ENCODE measurements at places on chromosomes 5 and 9. TPM values are rescaled to one million over a fixed set of nuclear protein-coding genes. Genes with fewer than 3 reads are reported as not detected.

FAM169A gene
- polyA plus RNA-seq: 0.01 TPM

DNA sequence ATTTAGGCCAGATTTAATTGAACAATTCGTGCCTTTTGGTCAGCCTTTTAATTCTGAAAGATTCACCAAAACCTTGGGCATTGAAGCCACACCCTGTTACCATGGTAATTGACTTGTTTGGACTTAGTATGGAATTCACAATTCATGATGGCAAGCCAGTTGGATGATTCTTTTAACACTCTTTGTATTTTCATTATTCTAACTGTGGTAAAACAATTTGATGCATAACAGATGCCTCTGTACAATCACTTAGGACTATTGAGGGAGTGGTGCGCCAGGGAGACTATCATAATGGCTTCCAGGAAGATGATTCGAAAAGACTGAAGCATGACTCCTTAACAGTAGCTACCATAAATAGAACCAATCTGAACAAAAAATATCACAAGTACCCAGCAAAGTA is 381.1 kb upstream of the ADAMTS16 start:
- no peak for DNase-seq

DNA sequence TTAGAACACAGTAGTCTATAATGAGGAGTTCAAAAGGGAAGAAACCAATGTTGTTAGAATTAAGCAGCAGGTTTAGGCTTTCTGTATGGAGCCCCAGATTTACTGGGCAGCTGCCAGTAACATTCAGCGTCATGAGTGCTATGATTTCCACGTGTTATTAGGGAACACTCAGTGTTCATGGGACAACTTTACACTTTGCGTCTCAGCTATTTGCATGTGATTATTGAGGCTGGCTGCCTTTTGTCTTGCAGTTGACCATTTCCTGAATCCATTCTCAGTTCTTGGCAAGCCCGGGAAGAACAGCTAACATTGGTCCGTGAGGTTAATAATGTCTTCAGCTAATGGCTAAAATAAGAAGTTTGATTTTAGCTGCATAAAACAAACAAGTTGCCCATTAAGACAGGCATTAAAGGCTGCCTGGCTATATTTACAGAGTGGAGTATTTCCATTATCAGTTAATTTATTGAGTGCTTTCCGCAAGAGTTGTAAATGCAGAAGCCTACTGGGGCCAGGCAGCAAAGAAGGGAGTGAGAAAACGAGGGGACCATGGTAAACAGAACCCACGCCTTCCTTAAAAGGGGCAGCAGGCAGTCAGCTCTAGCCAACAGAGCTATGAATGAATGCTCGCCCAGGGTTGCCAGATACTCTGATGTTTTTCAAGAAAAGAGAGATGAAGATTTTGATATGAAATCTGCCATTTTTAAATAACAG is 120.9 kb downstream of the PIP5K1B start:
- DNase-seq: no peak

- no peak for DNase-seq
Measured at GRCh38 chr5:160959804-160960203, 107.8 kb upstream of the ATP10B start.

GRCh38 chr9:129781981-129782380 is 21.0 kb upstream of the TOR1B start:
- DNase-seq: no peak

- DNase-seq: no peak
Measured at GRCh38 chr5:153476767-153477166, 13.7 kb upstream of the GRIA1 start.

GRCh38 chr5:36236801-36237200 is 4.9 kb downstream of the NADK2 start:
- DNase-seq: no peak

DNA sequence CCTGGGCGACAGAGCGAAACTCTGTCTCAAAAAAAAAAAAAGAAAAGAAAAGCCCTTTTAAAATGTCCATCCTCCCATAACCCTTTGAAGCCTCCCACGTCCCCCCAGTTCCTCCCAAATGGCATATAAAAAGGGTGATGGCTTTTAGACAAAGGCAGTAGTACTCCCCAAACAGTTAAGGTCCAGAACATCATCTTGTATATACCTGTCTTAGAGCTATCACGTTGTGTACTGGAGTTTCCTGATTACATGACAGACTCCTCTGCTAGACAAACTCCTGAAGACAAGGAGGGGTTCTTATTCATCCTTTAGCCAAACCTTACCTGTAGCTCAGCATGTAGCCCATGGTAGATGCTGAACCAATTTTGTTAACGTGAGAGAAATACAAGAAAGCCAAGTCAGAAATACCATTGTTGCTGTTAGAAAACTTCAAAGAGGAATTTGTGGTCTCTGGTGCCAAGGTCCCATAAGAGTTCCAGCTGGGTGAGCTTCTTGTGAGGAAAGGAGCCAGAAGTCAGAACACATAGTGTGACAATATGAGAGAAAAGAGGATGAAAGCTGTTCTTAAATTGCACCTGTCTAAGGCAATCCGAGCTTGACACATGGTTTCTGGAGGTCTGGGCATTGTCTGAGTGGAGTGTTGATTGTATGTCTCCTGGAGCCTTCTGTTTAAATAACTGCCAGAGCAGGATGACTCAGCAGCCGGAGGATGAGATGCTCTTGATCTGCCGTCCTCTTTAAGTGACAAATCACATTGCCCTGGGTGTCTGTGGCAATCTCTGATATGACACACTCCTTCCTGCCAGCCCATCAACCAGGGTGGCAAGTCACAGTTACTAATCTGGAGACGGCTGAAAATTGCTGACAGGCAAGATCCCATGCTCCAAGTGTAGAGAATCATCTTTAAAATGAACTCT is 69.1 kb downstream of the ARRDC3 start:
- DNase-seq: peak; percentile 85

FAM151B gene
- 2.1 TPM for polyA plus RNA-seq

DNA sequence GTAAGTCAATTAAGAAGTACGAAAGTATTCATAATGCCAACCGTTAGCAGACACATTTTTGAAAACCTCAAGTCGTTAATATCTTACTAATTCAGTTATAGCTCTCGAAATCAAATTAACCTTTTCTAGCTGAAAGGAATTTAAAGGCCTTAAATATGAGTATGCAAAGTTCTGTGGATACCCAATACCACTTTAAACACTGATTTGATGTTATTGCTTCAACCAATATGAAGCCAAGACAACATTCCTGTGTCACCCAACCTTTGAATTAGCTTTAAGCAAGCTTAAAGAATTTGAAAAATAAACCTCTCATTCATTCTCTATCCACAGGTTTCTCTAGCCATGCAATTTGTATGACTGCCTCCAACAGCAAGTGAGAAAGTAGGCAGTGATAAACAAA is 204.5 kb downstream of the MCTP1 start:
- DNase-seq: no peak

LCN9 gene
- polyA plus RNA-seq: not detected

LURAP1L gene
- polyA plus RNA-seq: 6.3 TPM

DNA sequence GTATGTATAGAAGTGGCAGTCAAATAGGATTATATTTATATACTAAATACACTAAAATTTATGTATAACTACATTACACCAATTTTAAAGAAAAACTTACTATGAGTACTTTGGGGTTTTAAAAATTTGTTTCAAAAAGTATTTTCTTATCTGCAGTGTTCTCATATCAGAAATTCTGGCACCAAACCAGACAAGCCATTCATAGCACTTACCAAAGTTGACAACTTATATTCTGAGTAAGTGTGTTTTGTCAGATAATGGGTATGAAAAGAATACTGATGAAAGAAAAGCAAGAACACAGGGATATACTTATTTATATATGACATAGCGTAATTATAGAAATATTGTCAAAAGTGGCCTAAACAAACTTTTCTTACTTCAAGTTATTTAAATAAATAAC is 67.5 kb downstream of the SPEF2 start:
- no peak for DNase-seq

SHC3 gene
- 0.39 TPM for polyA plus RNA-seq
